Muscle of back (tissue), 13 donors: ENCODE measurements at places on chromosomes 1 and 21. TPM values are rescaled to one million over a fixed set of nuclear protein-coding genes. Genes with fewer than 3 reads are reported as not detected.

DNA sequence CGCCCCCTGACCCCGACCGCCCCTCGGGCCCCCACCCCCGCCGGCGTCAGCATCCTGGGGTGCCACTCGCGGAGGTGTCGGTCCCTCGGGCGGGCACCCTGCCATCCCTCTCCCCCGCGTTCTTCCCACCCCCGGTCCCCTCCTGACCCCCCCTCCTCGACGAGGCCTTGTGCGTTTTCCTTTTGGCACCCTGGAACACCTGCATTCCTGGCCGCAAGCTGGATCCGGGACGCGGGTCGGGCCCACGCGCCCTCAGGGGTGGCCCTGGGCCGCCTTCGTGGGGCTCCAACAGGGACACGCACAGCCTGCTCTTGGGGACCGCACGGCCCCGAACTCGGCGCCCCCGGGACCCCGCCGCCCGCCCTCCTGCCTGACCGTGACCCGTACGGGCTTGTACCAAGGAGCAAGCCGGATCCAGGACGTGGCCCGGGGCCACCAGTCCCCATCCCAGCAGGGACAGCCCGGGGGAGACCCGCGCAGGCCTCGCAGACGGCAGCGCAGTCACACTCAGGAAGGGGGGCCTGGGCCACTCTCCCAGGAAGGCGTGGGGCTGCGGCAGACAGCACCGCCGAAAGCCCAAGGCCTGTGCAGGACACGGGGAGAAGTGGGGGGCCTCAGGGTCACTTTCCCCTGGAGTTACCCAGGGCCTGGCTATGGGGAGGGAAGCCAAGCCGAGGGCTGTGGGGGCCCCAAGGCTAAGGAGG is 579 bp upstream of the SLC19A1 start:
- DNase-seq = no peak

Gene A3GALT2
- polyA plus RNA-seq = 0.12 TPM

DNA sequence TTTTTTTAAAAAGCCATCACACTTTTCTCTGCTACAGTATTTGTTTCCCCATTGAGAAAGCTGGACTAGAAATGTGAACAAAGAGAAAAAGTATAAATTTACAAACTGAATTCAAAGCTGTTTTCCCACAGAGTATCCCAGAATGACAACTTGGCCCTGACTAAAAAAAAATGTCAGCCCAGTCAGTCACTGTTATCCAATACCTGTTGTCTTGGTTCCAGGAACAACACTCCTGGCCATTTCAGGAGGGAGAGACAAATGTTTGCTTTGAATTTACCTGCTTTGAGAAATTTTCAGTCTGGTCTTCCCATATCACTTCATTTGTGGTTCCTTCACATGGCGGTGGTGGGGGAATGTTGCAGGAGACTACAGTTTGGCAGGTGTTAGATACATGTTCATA is 46.2 kb downstream of the COLGALT2 start:
- DNase-seq = no peak

DNA sequence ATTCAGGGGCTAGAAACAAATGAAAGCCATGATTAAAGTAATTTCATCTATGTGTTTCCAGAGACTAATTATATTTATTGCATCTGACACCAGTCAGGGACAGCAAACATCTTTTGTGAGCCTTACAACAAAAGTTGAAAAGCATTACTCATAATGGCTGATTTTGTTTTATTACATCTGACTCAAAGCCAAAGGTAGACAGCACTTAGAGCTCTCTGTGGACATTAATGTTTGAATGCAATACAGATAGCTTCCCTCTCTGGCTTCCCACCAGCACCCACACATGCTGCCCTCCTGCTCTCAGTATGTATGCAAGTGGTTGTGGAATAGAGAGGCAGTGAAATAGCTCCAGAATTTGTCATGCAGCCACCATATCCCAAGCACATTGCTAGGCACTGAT is 198.7 kb downstream of the SETD4 start:
- DNase-seq = no peak

GRCh38 chr1:36883315-36883949 is 150.9 kb downstream of the GRIK3 start:
- DNase-seq = no peak
